ENCODE measurements at places on chromosomes 16 and 17. TPM values are rescaled to one million over a fixed set of nuclear protein-coding genes. Genes with fewer than 3 reads are reported as not detected.

GRCh38 chr17:14813649-14814370 lies 451.3 kb downstream of the PMP22 start:
- no peaks in the 10 kb centered on the region for H3K4me1 ChIP-seq
- H3K36me3 ChIP-seq, result no peaks in the 10 kb centered on the region
- no peak overlapping the region for H3K27ac ChIP-seq
- no peak for DNase-seq
- no peaks in the 10 kb centered on the region for H3K27me3 ChIP-seq

GRCh38 chr16:72877374-72878028 lies 170.4 kb downstream of the ZFHX3 start:
- no peaks in the 10 kb centered on the region for H3K27me3 ChIP-seq
- H3K4me3 ChIP-seq, result no peak overlapping the region
- H3K27ac ChIP-seq, result peak overlapping the region; percentile 15

KRTAP2-3 gene
- 0.28 TPM for total RNA-seq

- DNase-seq, result no peak
- H3K4me3 ChIP-seq, result no peak overlapping the region
- H3K36me3 ChIP-seq, result no peaks in the 10 kb centered on the region
Observed at GRCh38 chr17:75273977-75274708, 3.1 kb upstream of the MIF4GD start.

TPSG1 gene
- 3.4 TPM for total RNA-seq

DNA sequence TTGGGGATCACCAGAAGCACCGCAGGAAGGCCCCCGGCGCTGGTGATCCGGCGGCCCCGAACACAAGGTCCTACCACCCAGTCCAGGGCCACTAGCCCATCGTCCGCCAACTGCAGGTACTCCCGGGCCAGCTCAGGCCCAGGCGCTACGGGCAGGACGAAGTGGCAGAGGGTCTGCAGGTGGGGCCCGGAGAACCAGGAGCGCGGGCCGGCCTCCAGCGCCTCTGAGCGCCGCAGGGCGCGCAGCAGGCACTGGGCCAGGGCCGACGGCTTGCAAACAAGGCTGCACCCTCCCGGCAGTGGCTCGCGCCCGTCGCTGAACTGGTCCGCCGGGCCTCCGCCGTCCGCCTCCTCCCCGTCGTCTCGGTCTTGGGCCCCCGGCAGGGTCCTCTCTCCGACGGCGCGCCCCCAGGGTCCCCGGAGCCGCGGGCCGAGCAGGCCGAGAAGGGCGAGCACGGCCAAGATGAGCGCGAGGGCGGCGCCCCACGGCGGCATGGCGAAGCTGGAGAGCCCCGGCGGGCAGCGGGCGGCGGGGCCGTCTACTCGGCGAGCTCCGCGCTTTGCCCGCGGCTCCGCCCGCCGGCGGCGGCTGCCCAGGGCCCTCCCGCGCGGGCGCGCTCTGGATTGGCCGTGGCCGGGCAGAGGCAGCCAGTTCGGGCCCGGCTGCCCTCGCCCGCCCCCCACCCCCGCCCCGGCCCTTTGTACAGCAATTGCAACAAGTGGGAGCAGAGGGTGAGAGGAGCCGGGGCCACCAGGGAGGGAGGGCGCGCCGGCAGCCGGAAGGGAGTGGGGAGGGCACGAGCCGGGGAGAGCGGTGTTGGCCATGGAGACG lies at the start of gene ABHD15:
ABHD15 (minus strand) TSS at position 565 of the 831 bp plus-strand sequence; CDS start at position 494, 71 bp downstream.
- DNase-seq, result peak; percentile 78
- no peaks in the 10 kb centered on the region for H3K4me1 ChIP-seq
- H3K27me3 ChIP-seq, result no peaks in the 10 kb centered on the region
- H3K27ac ChIP-seq, result peak within 1 kb of the TSS; percentile 87

DNA sequence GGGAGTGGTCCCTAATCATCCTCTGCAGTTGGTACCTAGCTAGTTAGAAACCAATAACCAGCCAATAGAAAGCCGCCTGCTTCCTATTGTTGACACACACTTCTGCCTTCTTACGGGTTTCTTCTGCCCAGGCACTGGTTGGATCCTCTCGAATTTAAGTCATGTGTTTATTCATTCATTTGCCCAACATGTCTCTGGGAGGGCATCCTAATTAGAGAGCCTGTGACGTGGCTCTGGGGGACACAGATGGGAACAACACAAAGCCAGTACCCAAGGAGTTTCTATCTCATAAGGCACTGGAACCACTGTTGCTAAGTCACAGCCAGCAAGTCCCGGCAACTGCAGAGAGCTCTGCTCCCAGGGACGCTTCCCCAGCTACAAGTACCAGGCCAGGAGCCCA lies 300.7 kb upstream of the TNRC6C start:
- H3K36me3 ChIP-seq, result no peaks in the 10 kb centered on the region
- no peak overlapping the region for H3K27ac ChIP-seq
- no peaks in the 10 kb centered on the region for H3K27me3 ChIP-seq
- no peaks in the 10 kb centered on the region for H3K4me1 ChIP-seq
- no peak for DNase-seq

- no peak overlapping the region for H3K27ac ChIP-seq
- H3K4me1 ChIP-seq, result no peaks in the 10 kb centered on the region
- H3K36me3 ChIP-seq, result no peaks in the 10 kb centered on the region
Observed at GRCh38 chr16:73215678-73216377, 167.9 kb upstream of the ZFHX3 start.

DNA sequence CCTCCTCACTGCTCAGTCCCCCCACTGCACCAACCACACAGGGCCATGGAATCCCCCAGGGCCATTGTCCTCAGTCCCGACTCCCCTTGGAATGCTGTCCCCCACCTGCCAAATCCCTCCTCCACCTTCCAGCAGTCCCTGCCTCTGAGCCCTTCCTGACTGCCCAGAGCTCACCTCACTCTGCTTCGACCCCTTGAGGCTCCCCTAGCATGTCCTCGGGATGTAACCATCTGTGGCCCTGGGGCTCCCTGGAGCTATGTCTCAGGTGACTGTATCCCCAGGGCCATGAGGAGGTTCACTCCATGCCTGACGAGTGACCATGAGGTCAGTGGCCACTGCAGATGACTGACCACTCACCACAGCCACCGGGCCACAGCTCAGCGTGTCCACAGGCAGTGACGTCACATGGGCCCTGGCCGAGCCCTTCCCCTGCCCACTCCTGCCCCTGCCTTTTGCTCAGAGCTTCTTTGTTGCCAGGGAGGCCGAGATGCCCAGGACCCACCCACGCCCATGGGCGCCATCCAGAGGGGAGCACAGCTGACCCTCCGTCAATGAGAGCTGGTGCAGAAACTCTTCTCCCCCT lies 7.7 kb upstream of the PIEZO1 start:
- DNase-seq, result no peak
- H3K4me3 ChIP-seq, result no peak overlapping the region
- no peaks in the 10 kb centered on the region for H3K27me3 ChIP-seq
- H3K36me3 ChIP-seq, result no peaks in the 10 kb centered on the region
- no peak overlapping the region for H3K27ac ChIP-seq

PRSS53 gene
- total RNA-seq, result 2.6 TPM

SLFN14 gene
- 0.09 TPM for total RNA-seq

TP53TG3B gene
- total RNA-seq, result not detected

KCNH6 gene
- 0.57 TPM for total RNA-seq

- no peaks in the 10 kb centered on the region for H3K4me1 ChIP-seq
- H3K27ac ChIP-seq, result no peak overlapping the region
- H3K36me3 ChIP-seq, result no peaks in the 10 kb centered on the region
- no peaks in the 10 kb centered on the region for H3K27me3 ChIP-seq
- DNase-seq, result no peak
- H3K4me3 ChIP-seq, result no peak overlapping the region
Observed at GRCh38 chr16:1453316-1453715, 9.0 kb upstream of the CCDC154 start.

DNA sequence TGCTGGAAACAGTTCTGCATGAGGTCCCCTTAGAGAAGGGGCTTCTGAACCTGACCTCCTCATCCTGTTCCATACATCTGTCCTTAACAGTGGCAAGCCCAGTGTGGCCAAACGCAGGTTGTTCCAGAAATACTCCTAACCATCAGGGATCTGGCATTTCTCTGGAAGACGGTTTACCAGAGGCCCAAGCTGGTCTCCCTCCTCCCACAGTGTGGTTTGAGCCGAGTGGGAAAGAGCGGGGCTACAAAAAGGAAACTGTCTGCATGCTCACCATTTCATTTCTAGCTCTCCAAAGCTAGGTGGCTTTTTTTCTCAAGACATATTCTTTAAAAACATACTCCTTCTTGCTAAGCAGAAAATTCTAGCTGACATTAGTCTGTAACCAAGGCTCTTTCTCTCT lies 6.0 kb downstream of the MXRA7 start:
- no peaks in the 10 kb centered on the region for H3K27me3 ChIP-seq
- no peak overlapping the region for H3K27ac ChIP-seq
- no peak overlapping the region for H3K4me3 ChIP-seq
- DNase-seq, result no peak
- H3K36me3 ChIP-seq, result no peaks in the 10 kb centered on the region
- H3K4me1 ChIP-seq, result peaks cover 17% of the 10 kb centered on the region

CACNG3 gene
- total RNA-seq, result not detected

GRCh38 chr16:12324152-12324551 lies 347.6 kb downstream of the SNX29 start:
- H3K36me3 ChIP-seq, result no peaks in the 10 kb centered on the region
- no peak overlapping the region for H3K4me3 ChIP-seq
- no peak overlapping the region for H3K27ac ChIP-seq
- no peak for DNase-seq
- no peaks in the 10 kb centered on the region for H3K27me3 ChIP-seq

DNA sequence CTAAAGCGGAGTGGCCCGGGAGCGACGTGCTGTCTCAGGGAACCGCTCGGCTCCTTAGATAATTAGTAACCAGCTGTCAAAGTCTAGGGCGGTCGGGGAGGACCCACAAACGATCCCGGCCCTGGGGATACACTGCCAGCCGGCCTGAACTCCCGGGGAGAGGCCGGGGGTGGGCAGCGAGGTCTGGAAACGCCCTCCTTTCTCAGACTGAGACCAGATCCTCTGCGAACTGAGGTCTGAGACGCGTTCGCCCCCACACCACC lies 1.3 kb downstream of the HNF1B start:
- no peaks in the 10 kb centered on the region for H3K36me3 ChIP-seq
- peak; percentile 47 for DNase-seq
- peak overlapping the region; percentile 96 for H3K27ac ChIP-seq
- H3K4me3 ChIP-seq, result peak overlapping the region; percentile 84
- H3K27me3 ChIP-seq, result peaks cover 17% of the 10 kb centered on the region

GRCh38 chr16:49000594-49000993 lies 281.0 kb downstream of the CBLN1 start:
- DNase-seq, result peak; percentile 25
- no peaks in the 10 kb centered on the region for H3K4me1 ChIP-seq
- H3K4me3 ChIP-seq, result no peak overlapping the region
- no peak overlapping the region for H3K27ac ChIP-seq

DNA sequence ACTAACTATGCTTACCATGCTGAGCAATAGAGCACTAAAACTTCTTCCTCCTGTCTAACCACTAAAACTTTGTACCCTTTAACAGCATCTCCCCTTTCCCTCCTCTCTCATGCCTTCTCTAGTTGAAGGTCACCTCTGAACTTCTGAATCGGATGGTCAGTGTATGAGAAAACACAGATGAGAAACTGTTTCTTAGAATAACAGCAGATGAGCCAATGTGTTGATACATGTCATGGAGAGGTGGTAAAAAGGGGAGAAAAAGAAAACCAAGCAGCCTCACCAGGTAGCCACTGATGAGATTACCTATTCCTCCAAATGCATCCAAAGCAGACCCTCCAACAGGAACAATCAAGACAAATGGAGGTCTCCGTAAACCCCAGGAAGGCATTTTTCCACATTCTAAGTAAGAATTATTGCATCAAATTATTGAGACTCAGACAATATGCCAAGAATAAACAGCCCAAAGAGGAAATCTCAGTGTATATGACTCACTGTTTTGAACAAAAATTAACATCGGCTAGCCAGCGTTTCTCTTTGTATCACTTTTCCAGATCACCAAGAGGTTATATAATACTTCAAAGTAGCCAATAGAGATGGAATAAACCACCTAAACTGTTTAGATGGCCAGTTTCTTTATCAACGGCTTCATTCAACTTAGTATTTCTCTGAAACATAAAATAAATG lies 793.3 kb upstream of the SOX9 start:
- no peaks in the 10 kb centered on the region for H3K36me3 ChIP-seq
- no peak overlapping the region for H3K27ac ChIP-seq
- no peaks in the 10 kb centered on the region for H3K27me3 ChIP-seq
- H3K4me1 ChIP-seq, result no peaks in the 10 kb centered on the region
- DNase-seq, result no peak

- no peak overlapping the region for H3K4me3 ChIP-seq
- no peak for DNase-seq
- H3K36me3 ChIP-seq, result no peaks in the 10 kb centered on the region
- H3K27me3 ChIP-seq, result no peaks in the 10 kb centered on the region
- no peaks in the 10 kb centered on the region for H3K4me1 ChIP-seq
Observed at GRCh38 chr17:36674278-36674650, 72.9 kb downstream of the MRM1 start.

GRCh38 chr17:57517273-57517631 lies 227.8 kb downstream of the CCDC182 start:
- no peaks in the 10 kb centered on the region for H3K36me3 ChIP-seq
- no peak overlapping the region for H3K4me3 ChIP-seq
- peaks cover 9% of the 10 kb centered on the region for H3K4me1 ChIP-seq
- DNase-seq, result no peak
- H3K27ac ChIP-seq, result peak overlapping the region; percentile 68

KNOP1 gene
- total RNA-seq, result 17.9 TPM

- H3K4me1 ChIP-seq, result peaks cover 8% of the 10 kb centered on the region
- DNase-seq, result no peak
- no peak overlapping the region for H3K4me3 ChIP-seq
- H3K27me3 ChIP-seq, result no peaks in the 10 kb centered on the region
- peak overlapping the region; percentile 40 for H3K27ac ChIP-seq
- H3K36me3 ChIP-seq, result no peaks in the 10 kb centered on the region
Observed at GRCh38 chr17:55496094-55496881, 15.0 kb downstream of the SMIM36 start.

DHRS7C gene
- not detected for total RNA-seq

WNT3 gene
- total RNA-seq, result 0.38 TPM

GRCh38 chr16:73750639-73751038 lies 546.0 kb upstream of the PSMD7 start:
- H3K4me1 ChIP-seq, result no peaks in the 10 kb centered on the region
- no peaks in the 10 kb centered on the region for H3K36me3 ChIP-seq
- no peaks in the 10 kb centered on the region for H3K27me3 ChIP-seq
- no peak overlapping the region for H3K27ac ChIP-seq
- peak; percentile 5 for DNase-seq

DNA sequence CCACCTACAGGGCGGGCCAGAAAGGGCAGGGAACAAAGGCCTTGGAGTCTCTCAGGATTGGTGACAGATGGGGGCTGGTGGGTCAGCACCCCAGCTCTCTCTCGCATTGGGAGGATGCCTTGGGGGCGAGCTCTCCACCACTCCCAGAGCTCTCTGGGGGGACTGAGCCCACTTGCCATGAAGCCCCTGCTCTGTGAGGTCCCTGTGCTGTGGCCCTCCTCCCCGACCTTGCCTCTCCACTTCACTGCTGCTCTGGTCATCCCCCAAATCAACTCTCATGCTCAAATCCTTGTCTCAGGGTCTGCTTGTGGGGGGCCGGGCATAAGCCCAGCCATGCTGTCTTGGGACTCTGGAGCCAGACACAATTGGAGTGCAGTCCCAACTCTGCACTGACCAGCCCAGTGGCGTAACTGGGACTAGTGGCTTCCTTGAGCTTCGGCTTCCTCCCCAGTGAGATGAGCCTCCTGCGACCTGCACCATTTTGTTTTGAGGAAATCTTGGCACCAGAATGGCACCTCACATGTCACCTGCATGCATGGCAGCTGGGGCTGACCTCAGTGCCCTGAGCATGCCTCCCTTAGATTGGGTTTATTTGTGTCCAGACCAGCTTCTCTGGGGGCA lies 184.5 kb downstream of the IRF8 start:
- H3K36me3 ChIP-seq, result no peaks in the 10 kb centered on the region
- no peaks in the 10 kb centered on the region for H3K27me3 ChIP-seq
- no peak overlapping the region for H3K27ac ChIP-seq
- DNase-seq, result no peak
- no peaks in the 10 kb centered on the region for H3K4me1 ChIP-seq

RRAD gene
- total RNA-seq, result 90.9 TPM

- H3K4me1 ChIP-seq, result no peaks in the 10 kb centered on the region
- peak; percentile 97 for DNase-seq
Observed at GRCh38 chr16:56657555-56658326, at the start of gene MT1F. Gene MT1F (plus strand): TSS chr16:56657959. CDS start chr16:56658059, 100 bp downstream.
